ENCODE measurements at places on chromosomes 4 and X.

DNA sequence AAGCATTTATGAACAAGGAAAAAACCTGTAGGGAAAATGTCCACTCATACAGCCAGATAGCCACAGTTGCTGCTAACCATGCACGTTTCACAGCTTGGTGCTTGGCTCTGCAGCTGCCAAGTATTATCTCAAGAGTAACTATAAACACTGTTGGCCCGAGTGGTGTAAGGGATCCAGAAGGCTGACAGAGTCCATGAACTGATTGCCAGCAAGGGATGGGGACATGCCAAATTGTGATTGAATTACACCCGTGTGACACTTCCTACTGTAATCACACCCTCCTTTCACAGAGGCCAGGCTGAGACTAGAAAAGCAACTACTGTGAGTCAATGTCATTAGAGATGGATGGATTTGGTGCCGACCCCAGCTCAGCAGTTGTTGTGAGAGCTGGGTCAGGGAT is 223.9 kb upstream of the ANKRD50 start:
- no peak for DNase-seq

DNA sequence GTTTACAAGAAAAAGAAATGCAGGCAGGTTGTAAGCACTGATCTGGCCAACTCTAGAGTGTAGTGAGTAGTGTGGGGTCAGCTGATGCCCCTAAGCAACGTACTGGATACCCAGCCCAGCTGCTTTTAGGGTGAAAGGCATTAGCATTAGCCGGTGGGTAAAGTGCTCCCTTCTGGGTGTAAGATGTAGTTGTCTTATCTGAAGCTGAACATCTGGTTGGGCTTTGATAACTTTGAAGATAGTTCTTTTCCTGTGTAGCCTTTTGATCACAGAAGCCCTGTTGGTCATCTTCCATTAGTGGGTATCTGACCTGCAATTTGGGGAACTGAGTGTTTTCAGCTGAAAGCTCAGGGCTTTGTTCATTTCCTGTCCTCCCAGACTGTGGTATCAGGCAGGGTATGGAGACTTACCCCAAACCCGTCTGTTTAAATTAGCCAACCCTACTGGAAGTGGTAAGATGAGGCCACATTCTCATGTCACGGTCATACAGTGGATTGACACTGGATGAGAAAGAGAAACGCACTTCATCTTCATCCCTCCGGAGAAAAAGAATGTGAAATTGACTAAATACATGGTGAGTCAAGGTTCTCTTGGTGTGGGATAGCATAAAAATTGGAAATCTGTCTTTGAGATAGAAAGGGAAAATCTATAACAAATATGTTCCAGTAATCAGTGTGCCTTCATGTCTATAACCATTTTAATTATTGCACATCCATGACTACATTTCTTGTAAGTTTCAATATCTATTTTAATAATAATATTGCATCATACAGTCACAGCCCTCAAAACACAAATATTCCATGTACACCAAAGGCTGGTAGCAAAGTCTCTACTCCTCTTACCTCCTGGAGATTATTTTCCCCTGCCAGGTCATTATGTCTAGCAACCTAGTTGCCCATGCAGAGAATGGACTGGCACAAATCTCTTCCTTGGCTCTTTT is 8.7 kb downstream of the RHOH start:
- DNase-seq, result no peak

GRCh38 chr4:36230534-36230933 is 13.8 kb downstream of the ARAP2 start:
- DNase-seq, result no peak

DNA sequence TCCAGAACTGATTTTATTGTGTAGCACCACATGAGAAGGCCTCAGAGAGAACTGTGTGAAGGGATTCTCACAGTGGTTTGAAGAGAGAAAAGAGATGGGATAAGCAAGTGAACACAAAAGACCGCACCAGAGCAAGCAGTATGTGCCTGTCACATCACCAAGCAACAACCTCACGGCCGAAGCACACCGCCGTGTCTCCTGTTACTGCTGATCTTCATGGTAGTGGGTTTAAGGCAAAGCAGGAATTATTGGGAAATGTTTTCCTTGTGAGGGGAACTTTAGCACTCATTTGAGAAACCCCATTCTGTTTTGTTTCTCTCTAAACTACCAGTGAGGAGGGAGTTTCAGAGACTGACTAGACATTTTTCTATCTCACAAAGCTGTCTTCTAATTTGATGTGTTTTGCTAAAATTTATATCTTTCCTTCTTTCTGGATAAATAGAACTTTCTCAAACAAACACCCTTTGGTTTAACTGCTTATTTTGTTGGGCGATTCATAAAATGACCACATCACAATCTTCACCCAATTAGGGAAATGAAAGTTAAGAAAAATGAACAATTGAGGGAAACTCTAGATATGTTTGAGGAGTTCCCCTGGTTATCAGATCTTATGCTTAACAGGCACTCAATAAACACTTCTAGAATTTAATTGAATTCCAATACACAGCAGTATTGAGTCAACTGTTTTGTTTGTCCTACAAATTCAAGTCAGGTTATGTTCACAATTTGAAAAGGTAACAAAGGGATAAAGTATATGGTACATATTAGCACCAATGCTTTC is 16.5 kb downstream of the SH3KBP1 start:
- DNase-seq, result no peak

DNA sequence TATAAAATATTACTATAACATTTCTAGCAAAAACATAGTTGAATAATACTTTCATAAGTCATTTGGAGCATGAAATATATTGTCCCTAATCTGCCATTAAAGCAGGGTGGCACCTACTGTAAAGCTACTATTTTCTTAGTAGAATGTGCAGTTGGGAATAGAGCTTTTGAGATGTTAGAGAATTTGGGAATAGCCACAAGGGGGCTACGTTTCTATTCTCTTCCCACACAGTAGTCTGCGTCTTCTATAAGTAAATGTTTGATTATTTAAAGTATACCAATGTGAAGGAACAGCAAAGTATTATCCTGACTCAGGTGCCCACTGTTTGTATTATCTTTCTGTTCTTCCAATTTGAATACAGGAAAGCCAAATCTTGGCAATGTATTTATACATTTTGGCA is 323.2 kb upstream of the GIMD1 start:
- no peak for DNase-seq

GRCh38 chr4:107392951-107393350 is 327.1 kb downstream of the PAPSS1 start:
- DNase-seq, result no peak

DNA sequence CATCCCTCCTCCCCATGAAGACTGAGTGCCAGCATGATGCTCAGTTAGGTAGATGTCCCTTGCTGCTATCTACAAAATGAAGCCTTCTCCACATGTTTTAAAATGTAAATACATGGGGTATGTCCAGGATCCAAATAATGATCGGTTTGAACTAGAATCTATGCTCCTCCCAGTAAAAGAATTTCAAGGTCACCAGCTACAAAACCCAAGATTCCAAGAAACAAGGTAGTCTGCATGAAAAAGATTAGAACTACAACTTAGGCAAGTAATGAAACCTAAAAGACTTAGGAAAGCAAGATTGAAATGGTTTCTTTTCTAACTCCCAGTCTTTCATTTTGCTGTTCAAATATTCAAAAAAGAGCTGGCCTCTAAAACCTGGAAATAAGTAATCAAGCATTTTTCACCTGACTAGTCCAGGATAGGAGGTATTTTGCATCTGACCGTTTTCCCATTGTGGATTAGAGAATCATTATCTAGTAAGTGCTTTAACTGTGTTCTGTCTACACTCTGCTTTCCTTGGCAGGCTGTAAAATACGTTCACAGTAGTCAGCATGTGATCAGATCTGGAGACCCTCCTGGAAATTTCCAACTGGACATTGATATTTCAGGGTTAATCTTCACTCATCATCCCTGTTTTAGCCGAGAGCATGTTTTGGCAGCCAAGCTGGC is 57.4 kb downstream of the CC2D2A start:
- DNase-seq, result no peak

GRCh38 chr4:102586002-102586643 is 85.0 kb downstream of the NFKB1 start:
- no peak for DNase-seq

GRCh38 chr4:22850630-22851029 is 157.9 kb downstream of the GBA3 start:
- DNase-seq, result no peak

DNA sequence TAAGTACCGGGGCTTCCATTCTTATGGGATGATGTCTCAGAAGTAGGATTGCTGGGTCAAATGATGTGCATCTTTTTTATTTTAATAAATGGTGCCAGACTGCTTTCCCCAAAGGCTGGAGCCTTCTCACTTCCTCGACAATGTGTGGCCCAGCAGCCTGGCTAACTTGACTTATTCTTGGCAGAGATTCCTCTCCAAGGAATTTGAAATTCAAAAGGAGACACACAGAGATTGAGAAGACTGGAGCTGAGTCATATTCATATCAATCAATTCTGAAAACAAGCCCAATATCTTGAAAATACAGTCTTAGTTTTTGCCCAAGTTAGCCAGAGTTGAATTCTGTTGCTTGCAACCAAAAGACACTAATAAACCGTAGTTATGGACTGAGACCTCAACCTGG is 10.8 kb upstream of the PJA1 start:
- DNase-seq, result no peak

GRCh38 chr4:73828956-73829355 is 7.5 kb upstream of the CXCL6 start:
- DNase-seq, result no peak

GRCh38 chrX:120269373-120270035 is 18.9 kb downstream of the ZBTB33 start:
- no peak for DNase-seq

GRCh38 chrX:110667706-110668105 is 127.9 kb downstream of the CHRDL1 start:
- DNase-seq, result no peak

- no peak for DNase-seq
Measured at GRCh38 chr4:84622959-84623358, 40.0 kb downstream of the CDS1 start.

DNA sequence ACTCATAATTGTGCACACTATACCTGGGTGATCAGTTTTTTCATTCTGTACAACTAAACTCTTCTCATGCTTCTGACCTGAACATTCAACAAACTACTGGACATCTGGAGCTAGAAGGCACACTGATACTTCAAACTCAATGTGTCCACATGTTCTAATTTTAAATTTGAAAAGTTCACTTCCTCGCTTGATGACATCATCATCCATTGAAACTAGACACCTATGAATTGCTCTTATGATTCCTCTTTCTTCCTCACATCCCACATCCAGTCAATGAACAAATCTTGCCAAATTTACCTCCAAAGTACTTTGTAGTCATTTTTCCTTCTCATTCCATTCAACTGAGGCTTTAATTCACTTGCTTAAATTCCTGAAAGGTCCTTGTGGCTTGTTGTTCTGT is 549.4 kb downstream of the GALNTL6 start:
- DNase-seq, result no peak

DNA sequence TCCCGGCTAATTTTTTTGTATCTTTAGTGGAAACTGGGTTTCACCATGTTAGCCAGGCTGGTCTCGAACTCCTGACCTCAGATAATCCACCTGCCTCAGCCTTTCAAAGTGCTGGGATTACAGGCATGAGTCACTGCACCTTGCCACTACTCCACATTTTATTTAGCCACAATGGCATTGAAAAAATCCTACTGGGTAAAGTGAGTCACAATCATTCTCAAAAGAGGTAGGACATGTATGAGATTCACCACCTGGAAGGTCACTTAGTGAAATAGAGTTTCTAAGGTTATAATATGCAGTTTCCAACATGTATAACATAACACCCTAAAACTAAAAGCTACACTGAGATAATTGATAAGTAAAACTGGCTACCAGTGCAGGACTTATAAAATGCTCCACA is 159.2 kb downstream of the BTC start:
- no peak for DNase-seq

DNA sequence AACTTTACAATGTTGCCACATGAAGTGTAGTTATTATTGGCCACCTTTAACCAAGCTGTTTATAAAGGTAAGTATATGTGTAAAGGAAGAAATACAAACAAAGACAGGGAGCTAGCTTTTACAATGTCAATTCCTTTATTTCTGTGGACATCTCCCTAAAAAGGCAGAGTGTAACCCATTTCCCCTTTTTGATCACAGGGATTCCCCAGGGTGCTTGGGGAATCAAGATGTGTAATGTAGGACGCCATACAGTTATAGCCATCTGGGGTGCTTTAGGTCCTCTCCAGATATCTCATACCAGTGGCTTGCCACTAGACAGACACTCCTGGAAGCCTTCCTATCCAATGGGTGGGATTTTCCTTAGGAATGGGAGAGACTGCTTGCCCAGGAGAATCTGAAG is 4.2 kb upstream of the CUL4B start:
- DNase-seq, result no peak

- no peak for DNase-seq
Measured at GRCh38 chr4:52595001-52595400, 64.1 kb downstream of the USP46 start.

GRCh38 chr4:61210186-61210939 is 10.2 kb downstream of the ADGRL3 start:
- no peak for DNase-seq

- DNase-seq, result no peak
Measured at GRCh38 chrX:77776659-77777058, 9.4 kb downstream of the ATRX start.

DNA sequence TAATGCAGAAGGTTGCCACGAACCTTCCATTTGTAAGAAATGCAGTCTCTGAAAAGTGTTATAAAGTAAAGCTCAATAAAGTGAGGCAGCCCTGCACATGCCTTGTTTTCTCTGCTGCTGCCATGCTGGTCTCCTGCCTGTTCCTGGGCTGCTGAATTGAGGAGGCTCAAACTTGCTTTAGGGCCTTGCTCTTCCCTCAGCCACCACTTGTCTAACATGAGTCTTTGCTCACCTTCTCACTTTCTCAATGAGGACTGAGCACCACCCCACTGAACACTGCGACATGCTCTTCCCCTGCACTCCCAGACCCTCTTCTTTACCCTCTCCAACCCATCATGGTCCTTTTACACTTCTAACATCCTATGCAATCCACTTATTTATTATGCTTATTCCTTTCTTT is 25.2 kb upstream of the MFAP3L start:
- no peak for DNase-seq

DNA sequence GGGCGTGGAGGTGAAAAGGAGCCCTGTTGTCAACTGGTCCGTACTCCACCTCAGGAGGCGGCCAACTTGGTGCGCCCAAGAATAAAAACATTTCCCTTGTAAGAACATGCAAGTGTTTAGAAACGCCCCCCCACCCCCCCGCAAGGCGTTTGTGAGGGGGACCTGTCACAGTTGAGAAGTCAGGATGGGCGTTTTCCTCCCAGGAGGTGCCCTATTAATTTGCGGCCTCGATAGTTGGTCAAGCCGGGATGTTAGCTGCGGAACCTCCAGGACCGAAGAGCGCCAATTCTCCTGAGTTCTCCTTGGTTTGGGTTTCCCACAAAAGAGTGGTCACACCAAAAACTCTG is 651 bp upstream of the SAP30 start:
- peak; percentile 40 for DNase-seq

Data from HTR-8/SVneo (cell line).